ENCODE measurements at places on chromosomes 5 and 9. TPM values are rescaled to one million over a fixed set of nuclear protein-coding genes. Genes with fewer than 3 reads are reported as not detected.

NR5A1 gene
- total RNA-seq = not detected

C9orf50 gene
- not detected for total RNA-seq

MOB3B gene
- total RNA-seq = 0.57 TPM

CARTPT gene
- total RNA-seq = not detected

CDC20B gene
- not detected for total RNA-seq

IL9 gene
- not detected for total RNA-seq

KLF4 gene
- total RNA-seq = 29.3 TPM

MRPL50 gene
- total RNA-seq = 6.3 TPM

DOCK8 gene
- not detected for total RNA-seq

SLC25A2 gene
- 0.44 TPM for total RNA-seq

TXNDC8 gene
- total RNA-seq = not detected

CXCL14 gene
- 0.14 TPM for total RNA-seq

IL11RA gene
- total RNA-seq = 5.9 TPM

SAXO1 gene
- not detected for total RNA-seq

IFNB1 gene
- total RNA-seq = not detected

MEIKIN gene
- not detected for total RNA-seq

NR3C1 gene
- total RNA-seq = 99.5 TPM

WASHC1 gene
- 4.9 TPM for total RNA-seq

FXN gene
- 2.8 TPM for total RNA-seq

TRIM7 gene
- total RNA-seq = 3.4 TPM

GABRA6 gene
- total RNA-seq = 0.29 TPM

TEX48 gene
- total RNA-seq = not detected

LCN12 gene
- not detected for total RNA-seq

BTNL9 gene
- total RNA-seq = not detected

ANKRD18B gene
- 1.1 TPM for total RNA-seq

STKLD1 gene
- total RNA-seq = 0.14 TPM

SLC6A19 gene
- not detected for total RNA-seq

SMIM32 gene
- total RNA-seq = not detected

CTSV gene
- total RNA-seq = 0.44 TPM

PCDHB5 gene
- total RNA-seq = 0.14 TPM

LTC4S gene
- 0.88 TPM for total RNA-seq

ANXA6 gene
- total RNA-seq = 616 TPM

ANKRD20A1 gene
- total RNA-seq = not detected

GPR151 gene
- total RNA-seq = not detected

NR4A3 gene
- 0.43 TPM for total RNA-seq

RPL12 gene
- 1,763 TPM for total RNA-seq

ADAMTS13 gene
- total RNA-seq = 0.88 TPM

RELL2 gene
- 6.7 TPM for total RNA-seq
